ENCODE measurements at places on chromosomes 3 and 15. TPM values are rescaled to one million over a fixed set of nuclear protein-coding genes. Genes with fewer than 3 reads are reported as not detected.

Gene ISG20
- total RNA-seq, result 6.4 TPM

DNA sequence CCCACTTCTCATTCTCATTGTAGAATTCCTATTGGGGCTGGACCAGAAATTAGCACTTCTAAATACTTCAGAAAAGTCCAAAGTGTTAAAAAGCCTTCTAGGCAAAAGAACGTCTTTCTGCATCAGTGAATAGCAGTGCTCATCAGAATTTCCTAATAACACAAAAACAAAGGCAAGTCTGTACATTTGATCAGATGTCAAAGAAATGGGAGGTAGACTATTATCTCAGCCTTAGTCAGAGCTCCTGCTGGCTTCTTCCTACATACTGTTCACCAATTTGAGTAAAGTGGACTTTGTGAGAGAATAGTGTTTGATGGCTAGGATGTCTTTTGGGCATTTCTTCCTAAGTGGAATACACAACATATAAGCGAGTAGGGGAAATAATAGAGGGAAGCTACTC is 48.7 kb downstream of the FOXB1 start:
- H3K27ac ChIP-seq, result no peak overlapping the region
- H3K36me3 ChIP-seq, result no peaks in the 10 kb centered on the region
- H3K27me3 ChIP-seq, result no peaks in the 10 kb centered on the region
- no peaks in the 10 kb centered on the region for H3K4me1 ChIP-seq
- DNase-seq, result no peak

GRCh38 chr3:62095756-62096155 is 277.6 kb downstream of the FEZF2 start:
- H3K36me3 ChIP-seq, result no peaks in the 10 kb centered on the region
- no peak for DNase-seq
- H3K27ac ChIP-seq, result no peak overlapping the region
- no peaks in the 10 kb centered on the region for H3K27me3 ChIP-seq

Gene TPRG1
- 9.0 TPM for total RNA-seq

GRCh38 chr15:98960555-98961050 is 47.0 kb downstream of the PGPEP1L start:
- no peak overlapping the region for H3K27ac ChIP-seq
- no peak overlapping the region for H3K4me3 ChIP-seq
- H3K4me1 ChIP-seq, result no peaks in the 10 kb centered on the region
- H3K27me3 ChIP-seq, result no peaks in the 10 kb centered on the region

DNA sequence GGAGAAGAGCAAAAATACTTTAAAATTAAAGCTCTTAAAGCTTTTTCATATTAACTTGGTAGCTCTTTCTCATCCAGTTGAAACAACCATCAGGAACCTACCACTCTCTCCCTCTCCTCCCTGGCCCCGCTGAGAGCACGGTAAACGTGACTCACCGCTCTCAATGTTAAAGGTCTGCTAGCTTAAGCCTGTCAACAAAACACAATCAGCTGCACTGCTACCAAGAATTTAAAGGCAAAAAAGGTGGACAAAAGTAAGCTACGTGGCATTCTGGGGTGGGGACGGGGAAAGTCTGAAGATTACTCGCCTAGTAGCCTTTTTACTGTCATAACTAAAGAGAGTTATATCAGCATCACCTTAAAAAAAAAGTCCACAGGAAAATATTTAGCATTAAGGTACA is 8.4 kb upstream of the GP5 start:
- H3K27ac ChIP-seq, result no peak overlapping the region
- peaks cover 11% of the 10 kb centered on the region for H3K36me3 ChIP-seq
- DNase-seq, result no peak
- H3K4me1 ChIP-seq, result no peaks in the 10 kb centered on the region
- no peaks in the 10 kb centered on the region for H3K27me3 ChIP-seq

- H3K4me3 ChIP-seq, result no peak overlapping the region
- no peaks in the 10 kb centered on the region for H3K27me3 ChIP-seq
- DNase-seq, result no peak
- no peaks in the 10 kb centered on the region for H3K4me1 ChIP-seq
Measured at GRCh38 chr3:16449369-16449768, 64.1 kb downstream of the RFTN1 start.

GRCh38 chr3:34020726-34021680 is 222.6 kb downstream of the PDCD6IP start:
- H3K27ac ChIP-seq, result no peak overlapping the region
- H3K4me3 ChIP-seq, result no peak overlapping the region
- H3K27me3 ChIP-seq, result no peaks in the 10 kb centered on the region
- H3K36me3 ChIP-seq, result no peaks in the 10 kb centered on the region

DNA sequence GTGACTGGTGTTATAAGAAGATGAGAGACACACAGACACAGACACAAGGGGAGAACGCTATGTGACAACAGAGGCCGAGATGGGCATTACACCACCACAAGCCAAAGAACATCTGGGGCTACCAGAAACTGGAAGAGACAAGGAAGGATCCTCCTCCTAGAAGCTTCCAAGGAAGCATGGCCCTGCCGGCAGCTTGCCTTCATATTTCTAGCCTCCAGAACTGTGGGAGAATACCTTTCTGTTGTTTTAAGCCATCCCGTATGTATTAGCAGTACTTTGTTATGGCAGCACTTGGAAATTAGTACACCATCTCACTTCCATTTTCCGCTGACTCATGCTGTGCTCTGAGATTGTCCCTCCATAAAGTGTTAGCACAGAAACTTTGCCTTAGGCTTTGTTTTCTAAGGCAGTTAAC is 38.7 kb upstream of the CA12 start:
- no peak overlapping the region for H3K27ac ChIP-seq
- peak; percentile 16 for DNase-seq
- H3K4me3 ChIP-seq, result no peak overlapping the region
- H3K27me3 ChIP-seq, result no peaks in the 10 kb centered on the region

GRCh38 chr3:196518966-196519717 is 4.0 kb upstream of the SMCO1 start:
- H3K4me1 ChIP-seq, result no peaks in the 10 kb centered on the region
- no peak overlapping the region for H3K4me3 ChIP-seq
- peak; percentile 32 for DNase-seq
- no peak overlapping the region for H3K27ac ChIP-seq
- no peaks in the 10 kb centered on the region for H3K27me3 ChIP-seq

DNA sequence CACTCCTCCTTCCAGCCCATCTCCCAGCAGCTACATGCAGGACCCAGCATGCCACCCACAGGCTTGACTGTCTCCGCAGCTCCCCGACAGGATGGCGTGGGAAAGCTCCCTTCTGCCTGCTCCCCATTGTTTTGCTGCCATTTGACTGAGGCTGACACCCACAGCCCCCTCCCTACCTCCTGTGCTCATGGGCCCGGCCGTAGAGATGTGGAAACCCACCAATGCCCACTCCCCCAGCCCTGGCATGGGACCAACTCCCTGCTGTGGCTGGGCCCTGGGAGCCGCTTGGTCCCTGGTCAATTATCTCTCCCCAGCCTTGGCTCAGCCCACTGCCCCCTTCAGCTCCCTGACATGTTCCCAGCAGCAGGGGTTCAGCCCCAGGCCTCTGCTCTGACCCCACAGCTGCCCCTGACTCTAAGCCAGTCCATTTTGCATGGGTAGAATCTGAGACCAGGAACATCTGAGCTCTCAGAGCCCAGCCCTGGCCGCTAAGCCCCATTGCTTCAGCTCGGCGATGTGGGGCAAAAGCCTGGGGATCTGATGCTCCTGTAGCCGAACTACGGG is 8.2 kb downstream of the C3orf22 start:
- DNase-seq, result peak; percentile 32
- no peaks in the 10 kb centered on the region for H3K36me3 ChIP-seq
- H3K4me3 ChIP-seq, result no peak overlapping the region
- no peaks in the 10 kb centered on the region for H3K27me3 ChIP-seq

GRCh38 chr3:28399206-28399605 is 50.6 kb upstream of the AZI2 start:
- no peak overlapping the region for H3K4me3 ChIP-seq
- H3K27me3 ChIP-seq, result no peaks in the 10 kb centered on the region
- no peak for DNase-seq
- H3K27ac ChIP-seq, result no peak overlapping the region

GRCh38 chr15:99677540-99678134 is 55.6 kb downstream of the LYSMD4 start:
- no peak overlapping the region for H3K4me3 ChIP-seq
- peaks cover 14% of the 10 kb centered on the region for H3K4me1 ChIP-seq
- no peak for DNase-seq
- H3K27me3 ChIP-seq, result no peaks in the 10 kb centered on the region
- no peaks in the 10 kb centered on the region for H3K36me3 ChIP-seq

Gene TMEM207
- not detected for total RNA-seq

GRCh38 chr3:18389108-18389733 is 35.9 kb downstream of the SATB1 start:
- no peak overlapping the region for H3K27ac ChIP-seq
- peaks cover 4% of the 10 kb centered on the region for H3K36me3 ChIP-seq
- no peaks in the 10 kb centered on the region for H3K4me1 ChIP-seq
- H3K4me3 ChIP-seq, result no peak overlapping the region
